ENCODE measurements at places on chromosomes 1 and 21.

GRCh38 chr1:93829061-93829460 is 49.9 kb downstream of the DNTTIP2 start:
- no peak for DNase-seq

GRCh38 chr1:87150143-87150542 is 178.5 kb upstream of the LMO4 start:
- DNase-seq = no peak

- no peak for DNase-seq
These were observed 72.4 kb downstream of the POU2F1 start for GRCh38 chr1:167293057-167293456.

DNA sequence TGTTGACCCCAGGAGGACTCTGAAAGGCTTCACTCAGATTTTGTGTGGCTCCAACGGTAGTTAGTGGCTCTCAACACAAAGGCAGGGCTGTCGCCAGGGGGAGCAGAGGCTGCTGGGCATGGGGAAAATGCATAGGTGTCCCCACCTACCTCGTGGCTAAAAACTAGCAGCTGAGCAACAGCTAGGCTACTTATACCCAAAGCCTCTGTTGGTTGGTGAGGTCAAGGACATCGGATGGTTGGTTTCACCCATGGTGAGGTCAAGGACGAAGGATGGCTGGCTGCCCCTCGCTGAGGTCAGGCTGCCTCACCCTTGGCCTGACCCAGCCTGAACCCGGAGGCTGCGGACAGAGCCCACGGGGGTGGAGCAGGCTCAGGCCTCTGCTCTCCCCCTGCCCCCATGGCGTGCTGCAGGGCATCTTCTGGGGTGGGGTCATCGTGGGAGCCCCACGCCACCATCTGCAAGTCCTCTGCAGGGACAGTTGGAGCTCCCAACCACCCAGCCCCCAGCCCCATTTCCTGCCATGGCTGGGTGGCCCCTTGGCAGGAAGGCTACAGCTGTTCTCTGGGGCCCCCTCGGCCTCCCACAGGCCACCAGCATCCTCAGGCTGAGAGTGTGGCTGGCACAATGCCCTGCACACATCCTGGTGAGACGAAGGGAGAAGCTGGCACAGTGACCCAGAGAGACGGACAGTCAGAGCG is 8.5 kb upstream of the GNB1 start:
- no peak for DNase-seq

- no peak for DNase-seq
These were observed 86.0 kb downstream of the NCAM2 start for GRCh38 chr21:21084179-21084578.

DNA sequence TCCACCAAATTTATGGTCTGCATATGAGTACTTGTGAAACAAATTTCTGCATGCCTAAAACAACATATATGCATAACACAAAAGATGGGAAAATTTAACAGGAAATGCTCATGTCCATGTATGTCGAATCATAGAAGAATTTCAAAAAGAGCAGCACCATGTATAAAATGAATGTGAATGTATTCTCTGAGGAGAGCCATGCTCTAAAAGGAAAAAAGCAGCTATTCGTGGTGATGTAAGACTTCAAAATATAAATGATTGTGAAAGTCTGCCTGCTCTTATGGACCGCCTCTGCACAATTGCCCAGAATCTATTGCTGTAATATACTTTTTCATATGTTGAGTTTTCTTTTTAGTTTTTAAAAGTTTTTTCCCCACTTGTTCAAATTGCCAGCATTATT is 66.8 kb downstream of the EPB41 start:
- no peak for DNase-seq

DNA sequence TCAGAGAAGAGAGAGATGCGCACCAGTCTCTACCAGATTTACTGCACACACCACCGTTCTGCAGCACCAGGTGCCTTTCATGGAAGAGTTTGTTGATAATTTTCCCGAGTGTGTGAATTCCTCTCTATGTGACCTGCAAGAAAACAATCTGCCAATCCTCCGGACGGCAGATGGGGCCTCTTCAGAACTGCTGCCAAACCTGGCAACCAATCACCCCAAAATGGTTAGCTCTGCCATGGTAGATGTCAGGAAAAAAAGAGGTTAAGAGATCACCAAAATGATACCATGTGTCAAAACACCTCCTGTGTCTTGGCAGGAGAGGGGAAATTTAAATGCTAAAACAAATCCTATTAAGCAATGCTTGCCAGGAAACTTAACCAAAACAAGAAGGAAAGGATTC is 96.5 kb downstream of the DAB1 start:
- DNase-seq = no peak

- no peak for DNase-seq
These were observed 11.8 kb downstream of the LRRC8D start for GRCh38 chr1:89832496-89833127.

- DNase-seq = no peak
These were observed 28.5 kb downstream of the ACOT7 start for GRCh38 chr1:6365047-6365446.

DNA sequence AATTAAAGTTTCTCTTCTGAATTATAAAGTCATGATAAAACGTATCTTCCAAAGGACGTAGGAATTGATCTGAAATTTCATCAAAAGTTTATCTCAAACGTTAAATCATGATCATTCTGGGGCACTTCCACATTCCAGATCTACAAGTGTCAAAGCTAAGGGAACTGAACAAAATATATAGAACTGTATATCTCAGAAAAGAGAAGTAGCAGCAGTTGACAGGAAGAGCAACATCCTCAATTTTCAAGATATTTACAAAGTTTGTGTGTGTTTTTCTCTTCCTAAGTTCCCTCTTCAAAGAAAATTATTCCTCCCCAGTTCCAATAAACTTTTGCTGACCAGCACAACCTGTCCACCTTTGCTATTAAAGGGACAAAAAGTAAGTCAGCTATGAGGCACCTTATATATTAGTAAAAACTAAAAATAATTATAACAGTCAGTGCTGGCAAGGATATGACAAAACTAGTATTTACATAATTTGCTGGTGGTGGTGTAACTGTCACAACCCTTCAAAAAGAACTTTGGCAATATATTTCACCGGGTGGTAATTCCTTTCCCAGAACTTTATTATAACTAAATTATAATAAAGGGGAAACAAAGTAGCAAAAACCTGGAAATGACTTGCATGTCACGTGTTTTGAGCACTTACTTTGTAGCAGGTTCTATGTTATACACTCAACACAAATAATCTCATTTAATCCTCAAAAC is 38.5 kb upstream of the EYA3 start:
- no peak for DNase-seq

- DNase-seq = no peak
These were observed 27.1 kb downstream of the CDC7 start for GRCh38 chr1:91527781-91528180.

GRCh38 chr1:84143796-84144565 is at the start of gene PRKACB:
PRKACB (plus strand) TSS chr1:84144271; CDS start chr1:84144362, 91 bp downstream.
- DNase-seq = no peak

- DNase-seq = no peak
These were observed at the start of gene DENND2D for GRCh38 chr1:111199881-111200801. DENND2D (minus strand) TSS chr1:111200646; CDS start chr1:111200459, 187 bp downstream.

GRCh38 chr1:9235096-9235459 is 504 bp downstream of the H6PD start:
- no peak for DNase-seq

- DNase-seq = no peak
These were observed 30.6 kb downstream of the WLS start for GRCh38 chr1:68201546-68202238.

DNA sequence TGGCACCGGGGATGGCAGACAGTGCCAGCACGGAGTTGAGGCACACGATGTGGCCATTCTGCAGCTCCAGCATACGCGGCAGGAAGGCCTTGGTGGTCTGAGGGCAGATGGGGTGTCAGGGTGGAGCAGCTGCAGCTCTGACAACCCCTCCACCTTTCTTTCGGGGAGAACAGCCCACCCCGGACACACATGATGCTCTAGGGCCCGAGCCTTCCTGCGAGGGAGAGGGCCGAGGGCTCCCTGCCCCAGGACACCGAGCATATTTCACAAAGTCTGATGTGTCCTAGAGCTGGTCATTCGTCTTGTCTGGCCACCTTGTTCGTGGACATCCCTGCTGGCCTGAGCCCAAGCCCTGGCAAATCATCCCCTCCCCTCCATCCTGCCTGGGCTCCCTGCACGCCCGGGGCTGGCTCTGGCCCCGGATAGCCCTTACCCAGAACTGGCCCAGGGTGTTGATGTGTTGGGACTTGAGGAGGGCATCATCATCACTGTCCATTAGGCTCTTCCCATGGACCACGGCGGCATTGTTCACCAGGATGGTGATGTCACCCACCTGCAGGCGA is 39.1 kb downstream of the DHRS3 start:
- no peak for DNase-seq

DNA sequence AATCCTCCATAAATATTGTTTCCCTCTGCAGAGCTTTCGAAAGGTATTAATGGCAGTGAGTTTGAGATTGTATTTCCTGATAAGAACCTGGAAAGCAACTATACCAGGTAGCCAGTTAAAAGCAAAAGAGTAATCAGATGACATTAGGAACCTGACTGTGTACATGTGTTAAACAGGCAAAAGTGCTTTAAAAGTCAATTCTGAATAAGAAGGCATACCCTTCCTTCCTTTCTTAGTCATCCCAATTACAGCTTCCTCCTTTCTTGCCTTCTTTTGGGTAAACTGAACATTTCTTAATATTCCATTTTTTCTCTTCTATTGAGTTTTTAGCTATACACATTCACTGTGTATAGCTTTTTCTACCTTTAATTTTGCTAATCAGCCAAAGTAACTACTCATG is 144.7 kb downstream of the ZNF281 start:
- no peak for DNase-seq

DNA sequence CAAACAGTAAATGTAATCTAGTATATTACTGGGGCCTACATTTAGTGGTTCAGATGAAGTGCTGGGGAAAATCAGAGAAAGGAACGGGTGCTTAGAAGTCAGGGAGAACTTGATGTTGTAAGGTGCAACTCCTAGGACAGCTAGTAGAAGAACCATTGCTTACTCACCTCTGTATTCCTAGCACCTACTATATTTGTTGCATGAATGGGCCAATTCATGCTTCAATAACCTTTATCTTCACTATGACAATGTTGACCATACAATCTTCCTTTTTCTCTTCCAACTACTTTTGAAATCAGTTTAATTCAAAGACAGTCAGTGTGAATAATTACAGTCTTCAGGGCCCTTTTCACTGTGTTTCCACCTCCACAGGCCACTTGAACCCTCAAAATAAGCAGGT is 125.0 kb upstream of the DMRTA2 start:
- DNase-seq = no peak

DNA sequence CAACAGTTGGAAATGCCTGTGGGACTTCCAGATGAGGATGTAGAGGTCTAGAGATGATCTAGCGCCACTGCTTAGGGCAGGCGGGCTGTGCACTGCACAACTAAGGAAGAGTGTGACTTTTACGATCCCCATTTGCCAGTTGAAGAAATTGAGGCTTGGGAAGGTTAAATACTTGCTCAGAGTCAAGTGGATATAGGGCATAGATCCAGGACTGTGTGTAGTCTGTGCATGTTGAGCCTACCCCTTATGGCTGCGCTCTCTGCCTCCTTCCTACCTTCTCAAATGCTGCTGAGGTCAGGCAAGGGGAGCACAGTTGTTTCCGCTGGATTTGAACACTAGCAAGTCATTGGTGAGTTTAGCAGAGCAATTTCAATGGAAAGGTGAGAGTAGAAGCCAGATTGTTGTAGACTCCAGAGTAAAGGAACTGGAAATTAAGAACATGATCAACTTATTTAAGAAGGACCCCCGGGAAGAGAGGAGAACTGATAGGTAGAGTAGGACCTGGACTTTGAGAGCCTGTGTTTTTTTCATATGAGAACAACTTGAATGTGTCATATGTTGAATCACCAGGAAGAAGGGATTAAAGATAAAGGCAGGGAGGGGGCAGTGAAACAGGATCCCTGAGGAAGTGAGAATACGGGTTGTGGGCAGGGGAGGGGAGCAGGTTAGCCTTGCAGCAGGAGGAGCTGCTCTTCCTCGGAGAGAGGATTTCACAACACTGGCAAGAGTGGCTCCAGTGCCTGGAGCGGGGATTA is 2.7 kb downstream of the CAPN2 start:
- DNase-seq = no peak

- DNase-seq = no peak
These were observed 235.7 kb upstream of the RAB4A start for GRCh38 chr1:229035054-229035747.
